GM13976 (cell line): ENCODE measurements at places on chromosomes 1 and 21.

DNA sequence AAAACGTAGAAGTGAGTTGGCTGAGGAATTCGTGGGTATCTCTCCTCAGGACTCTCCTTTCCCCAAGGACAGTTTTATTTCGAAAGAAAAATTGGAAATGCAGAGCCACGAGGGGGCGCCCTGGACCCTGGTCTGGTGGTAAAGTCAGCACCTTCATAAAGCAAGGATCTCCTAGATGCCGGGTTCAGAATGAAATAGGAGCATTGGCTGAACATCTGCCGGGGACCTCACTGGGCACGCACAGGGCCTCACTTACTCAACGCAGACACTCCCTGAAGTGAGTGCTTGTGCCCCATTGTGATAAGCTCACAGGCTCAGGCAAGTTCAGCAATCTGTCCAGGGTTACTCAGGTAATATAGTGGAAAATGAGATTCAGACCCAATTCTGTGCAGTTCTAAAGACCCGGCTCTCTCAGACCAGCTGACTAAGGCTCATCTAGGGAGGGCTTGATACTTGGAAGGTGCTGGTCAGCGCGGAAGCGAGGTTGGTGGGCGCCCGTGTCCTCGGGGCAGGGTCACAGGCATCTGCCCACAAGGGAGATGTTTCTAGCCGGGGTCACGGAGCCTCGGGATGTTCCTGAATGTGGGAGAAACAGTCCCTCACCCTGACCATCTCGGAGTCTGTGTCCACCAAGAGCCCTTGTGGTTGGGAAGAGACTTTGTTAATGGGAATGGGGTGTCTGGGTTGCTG is 55.7 kb upstream of the ETV3 start:
- DNase-seq: peak; percentile 74

DNA sequence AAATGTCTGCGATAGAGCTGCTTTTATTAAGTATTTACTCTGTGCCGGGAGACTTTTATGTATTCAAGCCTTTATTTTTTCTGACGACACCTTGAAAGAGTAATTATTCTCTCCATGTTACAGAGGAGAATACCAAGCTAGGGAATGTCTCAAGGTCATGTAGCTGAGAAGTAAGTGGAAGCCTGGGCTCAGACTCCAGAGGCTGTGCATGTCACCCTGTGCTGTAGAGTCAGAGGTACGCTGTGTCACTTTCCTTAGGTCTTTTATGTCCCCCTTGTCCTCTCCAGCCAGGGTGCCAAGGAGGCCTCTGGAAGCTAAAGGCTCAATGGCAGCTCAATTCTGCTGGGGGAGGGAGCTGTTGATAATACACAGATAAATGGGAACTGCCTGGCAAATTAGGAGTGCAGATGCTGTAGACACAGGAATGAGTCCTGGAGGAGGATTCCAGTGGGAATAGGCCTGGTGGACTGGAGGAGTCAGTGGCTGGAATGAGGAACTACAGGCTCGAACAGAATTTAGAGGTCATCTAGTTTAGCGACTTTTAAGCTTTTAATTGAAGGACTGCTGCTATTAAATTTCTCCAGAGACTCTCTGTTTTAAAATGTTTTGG is 9.3 kb upstream of the IL19 start:
- no peak for DNase-seq

- DNase-seq: no peak
Observed at GRCh38 chr1:47460456-47460855, 22.6 kb downstream of the FOXD2 start.

DNA sequence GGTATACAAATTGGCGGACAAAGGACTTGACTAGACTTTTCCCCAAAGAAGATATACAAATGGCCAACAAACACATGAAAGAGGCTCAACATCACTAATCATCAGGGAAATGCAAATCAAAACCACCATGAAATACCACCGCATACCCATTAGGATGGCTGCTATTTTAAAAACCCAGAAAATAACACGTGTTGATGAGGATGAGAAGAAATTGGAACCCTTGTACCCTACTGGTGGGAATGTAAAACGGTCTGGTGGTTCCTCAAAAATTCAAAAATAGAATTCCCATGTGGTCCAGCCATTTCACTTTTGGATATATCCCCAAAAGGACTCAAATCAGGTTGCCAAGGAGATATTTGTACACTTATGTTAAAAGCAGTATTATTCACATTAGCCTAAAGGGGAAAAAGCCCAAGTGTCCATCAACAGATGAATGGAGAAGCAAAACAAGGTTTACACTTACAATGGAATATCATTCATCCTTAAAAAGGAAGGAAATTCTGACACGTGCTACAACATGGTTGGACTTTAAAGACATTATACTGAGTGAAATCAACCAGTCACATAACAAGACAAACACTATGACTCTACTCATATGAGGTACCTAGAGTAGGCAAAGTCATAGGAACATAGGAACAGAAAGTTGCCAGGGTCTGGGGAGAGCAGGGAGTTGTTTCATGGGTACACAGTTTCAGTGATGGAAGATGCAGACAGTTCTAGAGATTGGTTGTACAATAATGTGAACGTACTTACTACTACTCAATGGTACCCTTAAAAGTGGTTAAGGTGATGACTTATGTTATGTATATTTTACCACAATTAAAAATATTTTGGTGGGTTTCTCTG is 17.0 kb downstream of the CD34 start:
- no peak for DNase-seq

GRCh38 chr1:207740207-207740606 is 11.6 kb upstream of the CD46 start:
- no peak for DNase-seq

- DNase-seq: peak; percentile 56
Observed at GRCh38 chr1:154198756-154199562, 7.1 kb upstream of the TPM3 start.

- no peak for DNase-seq
Observed at GRCh38 chr1:167294528-167294927, 73.8 kb downstream of the POU2F1 start.

GRCh38 chr1:29356663-29357062 is 120.3 kb downstream of the PTPRU start:
- no peak for DNase-seq

DNA sequence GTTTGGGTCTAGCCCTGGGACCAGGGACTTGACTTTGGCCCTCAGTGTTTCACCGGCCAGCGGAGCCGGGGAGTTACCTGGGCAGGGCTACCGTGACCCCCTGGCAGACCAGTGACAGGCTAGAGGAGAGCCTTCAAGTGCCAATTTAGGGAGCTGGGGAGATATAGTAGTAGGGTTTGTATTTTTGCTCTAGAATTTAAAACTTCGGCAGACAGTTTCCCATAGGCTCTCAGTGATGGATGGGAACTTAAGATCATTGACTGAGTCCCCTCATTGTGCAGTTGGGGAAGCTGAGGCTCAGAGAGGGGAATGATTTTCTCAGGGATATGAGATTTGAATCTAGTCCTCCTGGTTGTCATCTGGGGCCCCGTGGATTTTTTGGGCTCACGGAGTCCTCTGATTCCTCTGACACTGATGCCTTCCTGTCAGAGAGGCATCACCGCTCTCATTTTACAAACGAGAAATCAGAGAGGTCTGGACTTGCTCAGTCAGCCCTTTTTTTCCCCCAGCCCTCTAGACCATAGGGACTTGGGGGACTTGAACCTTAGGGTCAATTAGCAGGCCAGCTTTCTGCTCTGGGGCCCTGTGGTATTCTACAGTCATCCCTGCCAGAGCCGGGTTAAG is 58.3 kb upstream of the ACOT11 start:
- no peak for DNase-seq

- DNase-seq: no peak
Observed at GRCh38 chr1:186183970-186184628, 191.0 kb downstream of the TPR start.

DNA sequence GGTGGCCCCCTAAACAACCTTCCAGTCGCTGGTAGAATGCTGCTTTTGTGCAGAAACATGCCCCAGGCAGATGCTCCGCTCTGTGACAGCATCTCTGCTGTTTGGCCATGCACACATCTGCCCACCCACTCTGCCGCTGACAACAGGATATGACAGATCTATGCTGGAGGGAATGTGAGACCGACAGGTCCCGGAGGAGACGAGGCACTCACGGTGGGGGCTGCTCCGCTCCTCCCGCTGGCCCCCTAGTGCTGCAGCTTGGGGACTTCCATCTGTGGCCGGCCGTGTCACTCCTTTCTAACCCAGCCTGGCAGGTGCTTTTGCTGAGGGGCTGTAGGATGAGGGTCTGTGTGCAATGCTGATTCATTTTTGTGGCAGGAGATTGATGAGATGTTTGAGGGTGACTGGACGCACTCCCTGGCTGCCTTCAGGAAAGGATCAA is 49.1 kb upstream of the DMRTB1 start:
- no peak for DNase-seq

DNA sequence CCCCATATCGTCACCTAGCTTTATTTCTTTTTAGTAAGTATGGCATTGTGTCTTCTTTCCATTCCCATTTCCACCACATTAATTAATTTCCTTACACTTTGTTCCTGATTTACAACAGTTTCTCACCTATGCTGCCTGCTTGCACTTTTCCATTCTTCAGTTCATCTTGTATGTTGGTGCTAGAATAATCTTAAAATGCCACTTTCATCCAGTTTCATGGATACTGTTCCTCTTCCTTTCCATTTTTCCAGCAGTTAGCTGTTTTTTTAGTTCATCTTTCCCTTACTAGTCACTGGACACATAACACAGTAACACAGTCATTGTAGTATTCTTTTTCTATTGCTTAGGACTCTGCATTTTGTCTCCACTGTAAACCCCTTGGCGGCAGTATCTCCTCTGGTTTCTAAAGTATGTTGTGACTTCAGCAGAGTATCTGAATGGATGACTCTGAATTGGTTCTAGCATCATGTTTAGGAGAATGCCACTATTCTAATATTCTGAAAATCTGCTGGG is 2.1 kb downstream of the CDC7 start:
- DNase-seq: no peak

DNA sequence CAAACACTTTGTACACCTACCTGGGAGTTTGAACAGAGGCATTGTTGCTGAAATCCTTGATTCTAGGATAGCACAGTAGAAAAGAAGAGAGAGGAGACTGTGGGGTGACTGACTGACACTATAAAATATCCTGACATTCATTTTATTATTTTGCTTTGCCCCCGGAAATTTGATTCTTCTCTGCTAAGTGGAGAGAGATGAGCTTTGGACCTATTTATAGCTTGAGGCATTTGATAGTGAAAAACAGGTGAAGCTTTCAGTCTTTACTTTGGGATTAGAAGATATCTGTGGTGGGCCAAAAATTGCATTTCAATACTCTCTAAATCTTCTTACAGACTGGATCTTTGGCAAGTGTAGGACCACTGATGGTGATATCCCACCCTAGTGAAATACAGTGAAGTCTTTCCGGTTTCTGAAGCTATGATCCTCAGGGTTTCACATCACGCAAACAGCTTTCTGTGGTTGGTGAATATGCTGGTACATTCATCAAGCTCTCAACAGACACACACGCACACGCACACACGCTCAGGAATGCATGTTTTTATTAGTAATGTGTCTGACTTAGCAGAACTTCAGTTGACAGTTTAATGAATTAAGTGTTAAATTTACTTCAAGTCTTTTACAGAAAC is at the start of gene AMPD1:
TSS of gene AMPD1 (minus strand) at position 117 of the 629 bp plus-strand sequence. CDS start at position 42, 75 bp downstream.
- DNase-seq: no peak

- DNase-seq: no peak
Observed at GRCh38 chr1:35600593-35600992, 27.5 kb downstream of the TFAP2E start.

DNA sequence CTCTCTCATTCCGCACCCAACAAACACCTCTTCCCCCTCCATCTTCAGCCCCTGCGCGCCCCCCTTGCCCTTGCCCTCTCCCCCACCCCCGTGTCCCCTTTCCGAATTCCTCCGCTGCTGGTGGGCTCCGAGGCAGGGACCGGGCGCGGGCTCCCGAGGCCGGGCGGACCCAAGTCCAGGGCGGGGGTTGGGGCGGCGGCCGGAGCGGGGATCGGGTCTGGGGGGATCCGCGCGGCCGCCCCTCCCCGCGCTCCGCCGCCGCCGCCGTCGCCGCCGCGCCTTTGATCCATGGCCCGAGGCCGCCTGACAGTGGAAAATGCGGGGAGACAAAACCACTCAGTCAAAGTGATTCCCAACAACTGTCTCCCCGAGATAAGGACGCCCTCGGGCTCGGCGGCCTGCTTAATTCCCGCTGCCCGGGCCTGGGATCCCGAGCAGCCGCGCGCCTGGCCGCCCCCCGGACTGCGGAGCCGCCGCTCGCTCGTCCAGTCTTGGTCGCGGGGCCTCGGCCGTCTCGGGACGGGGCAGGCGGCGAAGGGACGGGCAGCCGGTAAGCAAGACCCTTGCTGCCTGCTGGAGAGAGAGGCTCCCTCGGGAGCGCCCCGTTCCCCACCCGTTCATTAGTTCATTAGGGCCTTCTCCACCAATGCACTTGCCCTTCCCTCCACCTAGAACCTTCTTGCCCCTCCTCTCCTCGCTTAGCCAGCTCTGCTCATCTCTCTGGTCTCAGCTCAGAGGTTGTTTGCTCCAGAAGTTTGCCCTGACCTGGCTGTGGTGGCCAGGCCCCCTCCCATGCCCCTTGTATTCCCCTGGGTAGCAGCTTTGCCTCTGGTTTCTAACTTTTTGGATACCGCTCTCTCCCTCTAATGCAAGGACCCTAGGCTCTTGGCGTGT is 86.4 kb downstream of the PAX7 start:
- no peak for DNase-seq

- no peak for DNase-seq
Observed at GRCh38 chr1:1331068-1331965, at the start of gene TAS1R3. Gene TAS1R3, plus strand, starts transcription at chr1:1331280. Its CDS starts 66 bp downstream, at chr1:1331346.

GRCh38 chr1:109263234-109263596 is 13.9 kb downstream of the CELSR2 start:
- no peak for DNase-seq

- no peak for DNase-seq
Observed at GRCh38 chr1:192167911-192168700, 9.8 kb downstream of the RGS18 start.

DNA sequence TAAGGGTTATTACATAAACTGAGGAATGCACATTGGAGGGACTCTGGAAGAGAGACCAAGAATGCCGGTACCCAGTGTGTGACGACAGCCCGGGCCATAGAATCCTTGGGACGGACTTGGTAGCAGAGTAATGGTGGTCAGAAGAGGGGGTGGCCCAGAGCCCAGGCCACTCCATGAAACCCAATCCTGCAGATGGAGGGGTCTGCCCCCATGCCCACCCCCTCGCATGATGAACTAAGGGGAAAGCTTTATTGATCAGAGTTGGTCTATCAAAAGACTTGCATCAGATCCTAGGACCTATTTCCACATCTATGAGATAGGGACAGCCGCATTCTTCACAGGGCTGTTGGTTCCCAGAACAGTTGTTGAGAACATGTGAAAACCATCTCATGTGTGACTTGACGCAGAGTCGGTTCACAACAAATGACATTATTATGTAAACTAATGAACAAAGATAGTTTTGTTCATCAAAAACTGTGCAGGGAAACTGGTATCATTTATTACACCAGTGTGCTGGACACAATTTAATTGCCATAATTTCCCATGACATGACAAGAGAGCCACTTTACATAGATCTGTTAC is 21.5 kb upstream of the SDC3 start:
- DNase-seq: no peak

DNA sequence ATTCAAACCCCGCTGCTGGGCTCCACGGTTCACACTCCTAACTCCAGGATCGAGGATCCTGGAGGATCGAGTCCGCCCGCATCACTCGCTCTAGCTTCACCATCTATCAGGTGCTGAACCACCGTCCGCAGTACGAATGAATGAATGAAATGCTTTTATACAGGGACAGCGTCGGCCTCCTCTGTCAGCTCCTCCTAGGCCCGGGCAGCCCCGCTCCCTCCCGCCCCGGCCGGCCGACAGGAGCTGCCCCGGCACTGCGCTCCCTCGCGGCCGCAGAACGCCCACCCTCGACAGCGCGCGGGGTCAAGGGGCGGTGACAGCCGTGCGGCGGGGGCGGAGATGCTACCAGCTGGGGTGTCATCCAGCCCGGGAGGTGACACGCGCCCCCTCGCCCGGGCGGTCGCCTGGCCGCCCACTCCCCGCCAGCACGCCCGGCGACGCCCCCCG is 520 bp downstream of the ZBTB17 start:
- peak; percentile 84 for DNase-seq
